Activated CD4-positive, alpha-beta memory T cell treated with anti-CD3 and anti-CD28 coated beads for 36 hours (primary cell): ENCODE measurements at places on chromosomes 11 and 22. TPM values are rescaled to one million over a fixed set of nuclear protein-coding genes. Genes with fewer than 3 reads are reported as not detected.

- no peak overlapping the region for H3K4me3 ChIP-seq
- no peak overlapping the region for H3K27ac ChIP-seq
- no peak for DNase-seq
- no peaks in the 10 kb centered on the region for H3K27me3 ChIP-seq
These were observed 42.5 kb upstream of the SUSD2 start for GRCh38 chr22:24138649-24139420.

GRCh38 chr11:57072640-57073039 is 83.9 kb downstream of the OR5AK2 start:
- no peaks in the 10 kb centered on the region for H3K36me3 ChIP-seq
- no peaks in the 10 kb centered on the region for H3K27me3 ChIP-seq
- no peak for DNase-seq

The THY1 gene
- 6.9 TPM for total RNA-seq

The MS4A4A gene
- not detected for total RNA-seq

DNA sequence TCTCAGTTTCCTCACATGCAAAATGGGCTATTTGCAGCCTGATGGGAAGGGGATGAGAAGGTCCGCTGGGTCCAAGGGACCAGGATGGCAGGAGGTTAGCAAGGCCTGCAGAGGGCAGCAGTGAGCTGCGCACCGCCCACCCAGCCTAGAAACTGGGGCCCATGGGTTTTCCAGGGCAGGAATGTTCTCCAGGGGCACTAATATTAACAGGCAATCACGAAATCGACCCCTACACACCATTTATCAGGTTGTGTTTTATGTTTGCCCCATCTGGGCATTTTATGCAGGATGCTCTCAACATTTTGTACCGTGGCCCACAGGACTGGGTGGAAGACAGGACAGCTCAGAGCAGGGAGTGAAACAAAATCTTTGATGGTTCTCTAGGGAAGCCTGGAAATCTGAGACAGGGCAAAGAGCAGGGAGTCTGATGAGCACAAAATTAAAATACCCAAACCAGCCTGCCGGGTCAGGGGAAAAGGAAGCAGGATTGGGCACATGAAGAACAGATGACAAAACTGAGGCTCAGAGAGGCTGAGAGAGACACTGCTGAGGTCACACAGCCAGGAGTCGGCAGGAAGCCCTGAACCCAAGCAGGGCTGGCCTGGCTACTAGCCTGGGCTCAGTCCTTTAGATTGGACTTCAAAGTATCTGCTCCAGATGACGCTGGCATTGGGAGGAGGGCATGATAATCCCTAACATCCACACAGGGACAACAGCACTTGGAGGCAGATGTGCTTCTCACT is 1.6 kb upstream of the BCR start:
- H3K4me3 ChIP-seq = no peak overlapping the region
- peak; percentile 72 for DNase-seq
- peak overlapping the region; percentile 30 for H3K27ac ChIP-seq

DNA sequence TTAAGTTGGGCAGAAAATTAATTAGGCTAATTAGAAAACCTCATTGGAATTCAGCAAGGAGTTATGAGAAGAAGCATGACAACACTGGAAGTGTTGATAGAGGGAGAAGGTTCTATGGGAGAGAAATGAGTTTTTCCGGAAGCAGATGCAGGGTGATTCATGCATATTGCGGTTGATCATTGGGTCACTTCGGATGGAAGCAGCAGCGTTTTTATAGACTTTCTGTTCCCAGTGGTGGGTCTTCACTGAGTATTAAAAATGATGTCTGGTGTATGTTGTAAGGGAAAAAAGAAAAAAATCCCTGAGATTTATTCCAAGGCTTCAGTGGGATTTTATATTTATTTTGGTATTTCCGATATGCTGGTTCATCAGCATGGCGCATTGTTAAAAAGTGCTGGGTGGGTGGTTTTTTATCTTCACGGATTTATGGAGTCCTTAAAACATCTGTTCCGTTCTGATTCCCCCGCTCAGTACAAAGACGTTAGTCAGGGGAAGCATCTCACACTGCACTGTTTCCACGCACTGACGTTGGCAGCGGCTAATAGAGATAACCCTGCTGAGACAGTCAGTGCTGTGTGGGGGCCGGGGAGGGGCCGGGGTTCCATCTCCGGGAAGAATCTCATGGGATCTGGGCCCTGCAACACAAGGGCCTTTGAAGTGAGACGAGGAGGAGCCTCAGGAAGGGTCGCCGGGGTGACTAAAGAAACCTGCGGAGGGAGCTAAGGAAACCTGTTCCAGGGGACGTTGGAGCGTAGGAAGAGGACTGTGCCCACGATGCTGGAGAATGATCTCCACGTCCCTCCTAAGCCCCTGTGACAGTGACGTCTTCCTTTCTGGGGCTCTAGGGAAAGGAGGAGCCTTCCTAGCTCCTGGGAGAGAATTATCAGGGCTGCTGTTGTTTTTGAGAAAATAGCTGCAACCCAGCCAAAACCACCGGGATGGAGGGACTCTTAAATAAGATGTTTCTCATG is 390.0 kb downstream of the NTM start:
- no peak for DNase-seq
- no peaks in the 10 kb centered on the region for H3K27me3 ChIP-seq
- H3K4me3 ChIP-seq = no peak overlapping the region

- H3K36me3 ChIP-seq = no peaks in the 10 kb centered on the region
- H3K27ac ChIP-seq = no peak overlapping the region
- no peaks in the 10 kb centered on the region for H3K4me1 ChIP-seq
- no peak for DNase-seq
These were observed 973.6 kb upstream of the TENM4 start for GRCh38 chr11:80414181-80415165.

- peak overlapping the region; percentile 6 for H3K4me3 ChIP-seq
- peaks cover 17% of the 10 kb centered on the region for H3K4me1 ChIP-seq
- peaks cover 6% of the 10 kb centered on the region for H3K27me3 ChIP-seq
- no peak overlapping the region for H3K27ac ChIP-seq
These were observed 3.7 kb downstream of the CATSPER1 start for GRCh38 chr11:66022401-66023185.

DNA sequence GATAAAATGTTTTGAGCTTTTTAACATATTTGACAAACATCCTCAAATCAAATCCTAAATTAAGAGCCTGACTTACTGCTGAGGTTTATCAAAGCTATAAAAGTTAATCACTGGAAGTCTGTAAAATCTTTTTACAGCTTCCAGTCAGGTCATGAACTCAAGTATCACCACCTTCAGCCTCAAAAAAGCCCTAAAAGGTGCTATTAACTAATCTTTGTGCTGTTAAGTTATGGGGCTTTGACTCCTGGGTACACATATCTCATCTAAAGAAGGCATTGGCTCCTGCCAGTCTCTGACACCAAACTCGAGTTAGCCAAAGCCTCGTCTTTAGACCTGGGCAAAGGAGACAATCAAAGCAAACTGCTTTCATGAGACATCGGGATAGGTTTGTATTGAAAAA is 34.0 kb upstream of the CBX6 start:
- peaks cover 7% of the 10 kb centered on the region for H3K4me1 ChIP-seq
- no peak overlapping the region for H3K27ac ChIP-seq
- no peak for DNase-seq

The GSTT2B gene
- total RNA-seq = not detected

GRCh38 chr11:33317662-33318061 is 60.5 kb downstream of the HIPK3 start:
- H3K4me3 ChIP-seq = no peak overlapping the region
- no peaks in the 10 kb centered on the region for H3K27me3 ChIP-seq
- H3K36me3 ChIP-seq = peaks cover 5% of the 10 kb centered on the region
- DNase-seq = no peak

The OR52N4 gene
- total RNA-seq = 0.29 TPM

The JHY gene
- 1.7 TPM for total RNA-seq

- H3K4me3 ChIP-seq = no peak overlapping the region
- no peaks in the 10 kb centered on the region for H3K27me3 ChIP-seq
- no peak for DNase-seq
- H3K4me1 ChIP-seq = peaks cover 12% of the 10 kb centered on the region
- H3K36me3 ChIP-seq = no peaks in the 10 kb centered on the region
These were observed 32.6 kb downstream of the SHANK3 start for GRCh38 chr22:50705219-50705691.

DNA sequence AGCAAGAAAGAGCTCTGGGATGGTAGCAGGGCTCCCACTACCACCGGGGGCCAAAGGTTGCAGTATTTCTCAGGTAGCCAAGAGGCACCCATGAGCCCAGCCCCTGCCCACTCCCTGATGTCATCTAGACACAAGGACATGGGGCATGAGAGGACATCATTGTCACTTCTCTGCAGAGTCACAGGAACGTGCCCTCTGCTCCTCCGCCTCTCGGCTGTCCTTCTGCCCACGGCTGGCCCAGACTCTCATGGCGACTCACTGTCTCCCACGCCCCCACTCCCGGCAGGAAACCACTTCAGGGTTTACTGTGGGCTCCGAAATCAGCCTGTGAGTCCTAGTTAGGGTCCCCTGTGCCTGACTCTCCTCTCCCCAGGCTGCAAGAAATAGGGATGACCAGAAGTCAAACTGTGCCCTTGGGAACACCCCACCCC is 1.8 kb upstream of the GAL start:
- H3K27ac ChIP-seq = no peak overlapping the region
- DNase-seq = no peak
- peaks cover 38% of the 10 kb centered on the region for H3K27me3 ChIP-seq
- no peaks in the 10 kb centered on the region for H3K4me1 ChIP-seq
- no peaks in the 10 kb centered on the region for H3K36me3 ChIP-seq

- H3K27me3 ChIP-seq = no peaks in the 10 kb centered on the region
- H3K4me1 ChIP-seq = no peaks in the 10 kb centered on the region
- no peak overlapping the region for H3K4me3 ChIP-seq
- H3K36me3 ChIP-seq = no peaks in the 10 kb centered on the region
- H3K27ac ChIP-seq = no peak overlapping the region
These were observed 286.6 kb downstream of the SWAP70 start for GRCh38 chr11:9950462-9950861.

GRCh38 chr11:40434926-40435325 is 1024.5 kb downstream of the LRRC4C start:
- no peak overlapping the region for H3K27ac ChIP-seq
- no peaks in the 10 kb centered on the region for H3K27me3 ChIP-seq
- no peak for DNase-seq
- H3K4me1 ChIP-seq = no peaks in the 10 kb centered on the region
- H3K36me3 ChIP-seq = no peaks in the 10 kb centered on the region

- H3K27me3 ChIP-seq = peaks cover 21% of the 10 kb centered on the region
- no peak overlapping the region for H3K27ac ChIP-seq
- DNase-seq = no peak
- H3K4me3 ChIP-seq = no peak overlapping the region
- H3K4me1 ChIP-seq = peaks cover 16% of the 10 kb centered on the region
- peaks cover 7% of the 10 kb centered on the region for H3K36me3 ChIP-seq
These were observed 4.3 kb upstream of the TRIM44 start for GRCh38 chr11:35658020-35658948.

The FZD4 gene
- total RNA-seq = 0.33 TPM

The P2RY2 gene
- total RNA-seq = not detected

The ZNF280B gene
- total RNA-seq = 2.1 TPM

DNA sequence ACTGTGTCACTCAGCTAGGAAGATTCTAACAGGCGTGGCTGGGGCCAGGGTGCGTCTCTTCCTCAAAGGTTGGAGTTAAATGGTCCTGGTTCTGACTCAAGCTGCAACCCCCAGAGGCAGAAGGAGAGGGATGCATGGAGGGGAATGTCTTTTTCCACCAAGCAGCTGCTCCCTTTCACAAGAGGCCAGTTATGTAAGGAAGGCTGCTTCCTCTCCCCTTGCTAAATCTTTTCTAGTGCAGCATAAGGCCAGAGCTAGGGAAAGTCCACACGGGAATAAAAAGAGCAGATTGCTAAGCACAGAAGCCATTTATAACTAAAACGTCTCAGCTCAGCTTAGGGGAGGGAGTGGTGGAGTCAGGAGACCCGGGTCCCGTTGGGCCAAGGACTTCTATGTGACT is 10.0 kb downstream of the PVALB start:
- H3K4me3 ChIP-seq = no peak overlapping the region
- H3K36me3 ChIP-seq = no peaks in the 10 kb centered on the region
- no peak for DNase-seq
- peaks cover 13% of the 10 kb centered on the region for H3K4me1 ChIP-seq
- peaks cover 6% of the 10 kb centered on the region for H3K27me3 ChIP-seq
- H3K27ac ChIP-seq = no peak overlapping the region

The FADS2 gene
- 60.8 TPM for total RNA-seq

The IL10RA gene
- total RNA-seq = 117 TPM

DNA sequence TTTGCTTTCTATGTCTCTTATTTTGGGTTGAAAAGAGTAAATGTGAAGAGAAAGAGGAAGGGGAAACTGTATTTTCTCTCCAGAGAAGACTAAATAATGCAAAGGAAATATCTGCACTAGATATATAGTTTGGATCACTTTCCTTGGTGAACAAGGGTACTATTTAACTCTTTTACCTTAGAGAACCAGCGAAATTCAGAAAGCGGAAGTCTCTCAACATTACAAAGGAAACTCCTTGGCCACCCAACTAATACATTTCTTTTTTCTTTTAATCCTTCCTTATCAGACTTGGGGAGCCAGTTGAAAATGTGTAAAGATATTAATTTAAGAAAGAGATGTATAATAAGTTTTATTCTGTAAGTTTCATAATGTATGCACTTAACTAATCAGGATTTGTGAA is 64.2 kb downstream of the SESN3 start:
- H3K4me1 ChIP-seq = peaks cover 23% of the 10 kb centered on the region
- no peaks in the 10 kb centered on the region for H3K27me3 ChIP-seq
- H3K36me3 ChIP-seq = peaks cover 2% of the 10 kb centered on the region
- H3K4me3 ChIP-seq = no peak overlapping the region
- no peak for DNase-seq

- no peak overlapping the region for H3K4me3 ChIP-seq
- H3K27me3 ChIP-seq = no peaks in the 10 kb centered on the region
- H3K4me1 ChIP-seq = peaks cover 18% of the 10 kb centered on the region
- no peaks in the 10 kb centered on the region for H3K36me3 ChIP-seq
These were observed 88.8 kb downstream of the UBASH3B start for GRCh38 chr11:122744357-122744756.

DNA sequence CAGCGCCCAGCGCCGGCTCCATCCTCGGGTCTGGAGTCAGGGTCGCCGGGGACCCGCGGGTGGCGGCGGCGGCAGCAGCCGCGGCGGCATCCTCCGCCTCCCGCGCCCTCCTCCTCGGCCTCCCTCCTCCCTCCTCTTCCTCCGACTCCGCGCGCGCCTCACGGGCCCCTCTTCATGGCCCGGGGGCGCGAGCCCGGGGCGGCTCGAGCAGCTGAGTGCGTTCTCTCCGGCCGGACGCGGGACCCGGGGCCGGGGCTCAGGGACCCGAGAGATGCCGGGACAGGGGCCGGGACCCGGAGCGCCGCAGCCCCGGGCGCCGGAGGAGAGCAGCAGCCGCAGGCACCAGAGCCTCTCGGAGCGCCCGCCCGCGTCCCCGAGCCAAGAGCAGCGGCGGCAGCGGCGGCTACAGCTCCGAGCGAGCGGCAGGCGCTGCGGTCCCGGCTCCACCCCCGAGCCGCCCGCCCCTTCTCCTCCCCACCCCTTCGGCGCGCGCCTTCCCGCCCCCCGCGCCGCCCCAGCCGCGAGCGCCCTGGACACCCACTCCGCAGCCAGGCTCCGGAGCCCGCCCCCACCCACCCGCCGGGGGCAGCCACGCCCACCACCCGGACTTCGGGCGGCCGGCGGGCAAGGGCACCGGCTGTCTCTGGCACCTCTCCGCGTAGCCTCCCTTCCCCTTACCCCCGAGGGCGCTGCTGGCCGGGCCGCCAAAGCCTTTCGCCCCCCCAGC is at the start of gene CHST1:
TSS of gene CHST1 (minus strand) at position 417 of the 727 bp plus-strand sequence. CDS start 14,699 bp downstream, outside the sequence.
- peaks cover 13% of the 10 kb centered on the region for H3K4me1 ChIP-seq
- peaks cover 47% of the 10 kb centered on the region for H3K27me3 ChIP-seq
- H3K36me3 ChIP-seq = no peaks in the 10 kb centered on the region
- H3K4me3 ChIP-seq = peak within 1 kb of the TSS; percentile 57

The CCDC89 gene
- total RNA-seq = not detected
